ENCODE measurements at places on chromosomes 16 and 17. TPM values are rescaled to one million over a fixed set of nuclear protein-coding genes. Genes with fewer than 3 reads are reported as not detected.
A peak's percentile ranks its signal among the peaks of the same experiment; 100 is the strongest.

GRCh38 chr17:73553311-73553710 is 90.9 kb downstream of the SDK2 start:
- H3K27ac ChIP-seq, result no peak overlapping the region
- no peaks in the 10 kb centered on the region for H3K4me1 ChIP-seq
- H3K27me3 ChIP-seq, result no peaks in the 10 kb centered on the region
- H3K36me3 ChIP-seq, result no peaks in the 10 kb centered on the region
- DNase-seq, result no peak

DNA sequence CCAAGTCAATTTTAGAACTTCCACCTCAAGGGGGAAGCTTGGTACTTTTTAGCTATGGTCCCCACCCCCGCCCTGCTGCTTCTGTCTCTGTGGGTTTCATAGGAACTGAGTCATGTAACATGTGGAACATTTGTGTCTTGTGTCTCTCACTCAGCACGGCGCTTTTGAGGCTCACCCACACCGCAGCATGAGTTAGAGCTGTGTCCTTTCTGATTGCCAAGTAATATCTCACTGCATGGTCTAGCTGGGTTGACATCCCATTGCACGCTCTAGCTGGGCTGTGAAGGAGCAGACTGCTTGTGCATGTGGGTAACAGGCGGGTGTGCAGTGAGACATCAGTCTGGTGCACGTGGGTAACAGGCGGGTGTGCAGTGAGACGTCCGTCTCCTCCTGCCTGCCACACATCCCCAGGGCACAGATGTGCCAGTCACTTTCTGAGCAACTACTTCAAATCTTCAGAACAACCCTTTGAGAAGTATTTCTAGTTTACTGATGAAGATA is 26.4 kb upstream of the SLC7A5 start:
- H3K36me3 ChIP-seq, result no peaks in the 10 kb centered on the region
- no peak overlapping the region for H3K27ac ChIP-seq
- no peak overlapping the region for H3K4me3 ChIP-seq
- no peak for DNase-seq
- no peaks in the 10 kb centered on the region for H3K27me3 ChIP-seq

GRCh38 chr16:29111421-29111820 is 126.6 kb downstream of the LAT start:
- no peaks in the 10 kb centered on the region for H3K27me3 ChIP-seq
- H3K27ac ChIP-seq, result no peak overlapping the region
- no peak for DNase-seq
- H3K4me1 ChIP-seq, result no peaks in the 10 kb centered on the region
- no peaks in the 10 kb centered on the region for H3K36me3 ChIP-seq

DNA sequence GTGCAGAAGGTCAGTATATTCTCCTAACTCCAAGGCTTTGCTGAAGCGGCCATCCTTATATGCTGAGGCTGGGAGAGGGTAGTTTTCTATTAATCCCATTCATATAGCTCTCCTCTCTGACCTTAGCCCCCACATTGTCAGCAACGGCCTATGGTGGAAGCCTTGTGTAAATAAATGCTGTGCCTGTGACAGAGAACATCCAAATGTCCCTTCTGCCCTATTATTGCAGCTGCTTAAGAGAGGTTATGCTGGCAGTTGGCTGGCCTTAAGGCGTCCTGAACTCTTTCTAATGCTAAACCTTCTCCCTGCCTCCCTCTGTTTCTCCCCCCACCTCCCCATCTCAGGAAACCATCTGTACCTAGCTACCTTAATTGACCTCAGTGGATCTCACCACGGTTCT is 53.6 kb downstream of the ARHGAP44 start:
- H3K27me3 ChIP-seq, result no peaks in the 10 kb centered on the region
- H3K36me3 ChIP-seq, result no peaks in the 10 kb centered on the region
- H3K27ac ChIP-seq, result no peak overlapping the region
- DNase-seq, result no peak

DNA sequence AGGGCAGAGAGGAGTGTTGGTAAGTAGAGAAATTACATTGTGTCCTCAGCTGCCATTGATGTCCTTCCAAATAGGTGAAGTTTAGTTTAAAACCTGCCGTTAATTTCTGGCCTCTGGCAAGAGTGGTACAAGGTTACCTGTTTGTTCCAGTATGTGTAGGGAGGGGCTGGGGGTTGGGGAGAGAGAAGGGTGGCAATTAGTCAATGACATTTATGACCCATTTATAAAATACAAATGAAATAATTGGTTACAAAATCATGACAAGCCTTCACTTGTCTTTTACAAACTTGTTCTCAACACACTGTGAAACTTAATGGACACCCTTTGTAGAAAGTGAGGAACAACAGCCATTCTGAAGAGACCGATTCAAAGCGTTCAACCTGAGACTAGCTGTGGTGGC is 281.0 kb downstream of the FTO start:
- H3K4me1 ChIP-seq, result no peaks in the 10 kb centered on the region
- H3K4me3 ChIP-seq, result no peak overlapping the region
- no peak for DNase-seq
- H3K36me3 ChIP-seq, result no peaks in the 10 kb centered on the region
- H3K27ac ChIP-seq, result no peak overlapping the region

Gene KREMEN2
- not detected for polyA plus RNA-seq

DNA sequence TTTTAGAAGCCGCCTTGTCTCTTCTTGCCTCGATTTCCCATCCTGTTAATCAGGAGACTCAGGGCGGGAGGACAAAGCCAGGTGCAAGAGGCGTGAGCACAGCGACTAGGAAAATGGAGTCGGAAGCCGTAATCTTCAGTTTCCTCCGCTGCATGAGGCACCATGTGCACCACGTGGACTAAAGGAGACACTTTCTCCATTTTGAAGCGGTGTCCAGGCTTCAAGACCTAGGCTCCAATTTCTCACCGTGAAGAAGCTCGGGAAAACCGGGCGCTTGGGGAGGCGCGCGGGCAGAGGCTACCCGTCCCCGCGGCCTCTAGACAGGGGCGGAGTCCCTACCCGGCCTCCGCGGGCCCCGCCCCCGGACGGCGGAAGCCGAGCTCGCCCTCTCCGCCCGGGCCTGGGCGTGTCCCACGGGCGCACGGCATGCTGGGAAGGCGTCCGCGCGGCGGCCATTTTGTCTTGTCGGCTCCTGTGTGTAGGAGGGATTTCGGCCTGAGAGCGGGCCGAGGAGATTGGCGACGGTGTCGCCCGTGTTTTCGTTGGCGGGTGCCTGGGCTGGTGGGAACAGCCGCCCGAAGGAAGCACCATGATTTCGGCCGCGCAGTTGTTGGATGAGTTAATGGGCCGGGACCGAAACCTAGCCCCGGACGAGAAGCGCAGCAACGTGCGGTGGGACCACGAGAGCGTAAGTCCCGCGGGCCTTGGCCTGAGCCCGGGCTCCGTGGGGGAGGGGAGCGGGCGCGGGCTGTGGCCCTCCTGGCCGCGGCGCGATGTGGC is at the start of gene LUC7L3:
LUC7L3 (plus strand) TSS at position 460 of the 780 bp plus-strand sequence; CDS start at position 590, 130 bp downstream.
- peaks cover 22% of the 10 kb centered on the region for H3K4me1 ChIP-seq
- H3K27ac ChIP-seq, result peak within 1 kb of the TSS; percentile 94
- peak; percentile 96 for DNase-seq
- peak within 1 kb of the TSS; percentile 70 for H3K4me3 ChIP-seq
- no peaks in the 10 kb centered on the region for H3K27me3 ChIP-seq

GRCh38 chr17:4769628-4770027 is 2.1 kb upstream of the TM4SF5 start:
- peaks cover 4% of the 10 kb centered on the region for H3K27me3 ChIP-seq
- no peaks in the 10 kb centered on the region for H3K4me1 ChIP-seq
- no peaks in the 10 kb centered on the region for H3K36me3 ChIP-seq
- H3K4me3 ChIP-seq, result no peak overlapping the region
